ENCODE measurements at places on chromosomes 1 and 21.

GRCh38 chr1:77824694-77825093, 45.2 kb downstream of the MIGA1 start:
- no peak for DNase-seq

DNA sequence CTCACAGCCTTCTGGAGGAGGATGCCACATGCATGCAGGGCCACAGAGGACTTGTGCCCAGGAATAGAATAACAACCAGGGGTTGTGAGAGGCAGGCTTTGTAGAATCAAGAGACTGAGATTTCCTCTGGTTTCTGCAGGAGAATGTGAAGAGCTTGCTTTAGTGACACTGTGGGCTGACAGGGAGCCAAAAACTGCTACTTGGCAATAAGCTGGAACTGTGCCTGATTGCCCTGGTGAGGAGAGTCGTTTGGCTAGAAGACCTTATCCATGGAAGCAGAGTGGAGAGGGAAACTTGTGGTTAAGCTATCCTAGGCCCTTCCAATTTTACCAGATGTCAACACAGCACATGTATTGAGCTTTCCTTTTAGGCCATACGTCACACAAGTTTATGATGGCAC, 902.1 kb downstream of the MRPL39 start:
- DNase-seq, result no peak

GRCh38 chr1:106700211-106700610, 356.3 kb upstream of the PRMT6 start:
- no peak for DNase-seq

DNA sequence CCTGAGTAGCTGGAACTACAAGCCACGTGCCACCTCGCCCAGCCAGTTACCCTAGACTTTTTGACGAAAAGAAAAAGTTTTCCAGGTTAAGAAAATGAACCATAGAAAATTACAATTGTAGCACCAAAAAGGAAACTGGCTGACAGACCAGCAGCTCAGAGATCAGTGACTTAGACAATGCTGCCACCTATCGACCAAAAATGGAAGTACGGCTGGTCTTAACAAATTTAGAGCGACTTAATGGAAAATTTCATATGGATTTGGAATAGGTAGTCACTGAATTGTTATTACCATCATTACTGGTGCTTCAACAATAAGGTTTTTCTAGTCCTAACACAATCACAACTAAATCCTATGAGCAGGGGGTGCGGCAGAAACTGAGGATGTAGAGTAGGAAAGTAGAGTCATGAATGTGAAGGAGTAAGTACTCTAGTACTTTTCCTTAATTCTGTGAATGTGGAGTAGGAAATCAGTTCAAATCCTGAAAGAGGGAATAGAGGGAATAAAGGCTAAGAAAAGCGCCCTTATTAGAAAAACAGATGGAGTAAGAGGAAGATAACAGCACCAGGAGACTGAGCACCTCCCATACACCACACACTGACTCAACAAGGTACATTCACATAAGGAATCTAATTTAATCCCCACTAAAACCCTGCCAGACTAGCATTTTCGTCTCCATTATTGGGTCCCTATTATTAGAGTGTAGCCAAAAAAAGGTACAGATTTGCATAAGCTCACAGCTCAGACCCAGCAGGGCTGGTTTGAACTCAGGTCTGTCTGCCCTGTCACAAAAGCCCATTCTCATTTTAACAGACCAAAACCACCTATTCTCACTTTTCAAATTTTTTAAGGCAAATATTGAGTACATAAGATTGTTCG, 37.9 kb upstream of the MGST3 start:
- peak; percentile 76 for DNase-seq

DNA sequence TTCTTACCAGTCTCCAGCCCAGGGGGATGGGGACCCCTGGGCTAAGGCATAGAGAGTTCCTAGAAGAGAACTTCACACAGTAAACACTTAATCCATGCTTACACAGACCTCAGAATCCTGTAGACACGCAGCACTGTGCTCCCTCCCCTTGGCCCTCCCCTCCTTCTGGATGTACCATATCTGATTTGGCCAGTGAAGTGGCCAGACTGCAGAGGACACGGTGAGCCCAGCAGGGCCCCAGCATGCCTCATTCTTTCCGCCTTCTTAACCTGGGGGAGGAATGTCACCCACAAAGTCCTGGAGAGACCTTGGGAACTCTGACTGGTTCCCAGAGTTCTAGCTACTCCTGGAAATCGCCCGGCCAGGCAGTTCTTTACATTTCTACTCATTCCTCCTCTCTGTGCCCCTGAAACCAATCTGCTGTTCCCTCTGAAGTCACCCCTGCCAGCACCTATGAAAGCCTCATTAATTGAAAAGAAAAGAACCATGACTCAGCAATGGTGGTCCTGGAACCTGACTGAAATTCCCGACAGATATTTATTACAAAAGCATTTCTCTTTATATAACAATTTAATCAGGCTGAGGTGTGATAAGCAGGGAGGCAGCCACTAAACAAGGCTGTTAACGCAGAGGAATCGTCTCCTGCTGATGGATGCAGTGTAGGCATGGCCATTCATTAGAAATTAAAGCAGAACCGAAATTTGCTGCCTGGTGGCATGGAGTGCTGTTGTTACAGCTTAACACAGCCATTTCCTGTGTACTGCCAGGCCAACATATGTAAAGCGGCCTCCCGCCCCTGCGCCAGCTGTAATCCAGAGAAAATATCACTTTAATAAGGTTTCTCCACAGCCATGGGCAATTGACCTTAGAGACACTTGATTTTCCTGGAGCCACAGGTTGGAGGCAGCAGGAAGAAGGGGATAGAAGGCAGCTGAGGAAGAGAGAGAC, 74.6 kb upstream of the KCND3 start:
- no peak for DNase-seq
